ENCODE measurements at places on chromosomes 7 and 10.

DNA sequence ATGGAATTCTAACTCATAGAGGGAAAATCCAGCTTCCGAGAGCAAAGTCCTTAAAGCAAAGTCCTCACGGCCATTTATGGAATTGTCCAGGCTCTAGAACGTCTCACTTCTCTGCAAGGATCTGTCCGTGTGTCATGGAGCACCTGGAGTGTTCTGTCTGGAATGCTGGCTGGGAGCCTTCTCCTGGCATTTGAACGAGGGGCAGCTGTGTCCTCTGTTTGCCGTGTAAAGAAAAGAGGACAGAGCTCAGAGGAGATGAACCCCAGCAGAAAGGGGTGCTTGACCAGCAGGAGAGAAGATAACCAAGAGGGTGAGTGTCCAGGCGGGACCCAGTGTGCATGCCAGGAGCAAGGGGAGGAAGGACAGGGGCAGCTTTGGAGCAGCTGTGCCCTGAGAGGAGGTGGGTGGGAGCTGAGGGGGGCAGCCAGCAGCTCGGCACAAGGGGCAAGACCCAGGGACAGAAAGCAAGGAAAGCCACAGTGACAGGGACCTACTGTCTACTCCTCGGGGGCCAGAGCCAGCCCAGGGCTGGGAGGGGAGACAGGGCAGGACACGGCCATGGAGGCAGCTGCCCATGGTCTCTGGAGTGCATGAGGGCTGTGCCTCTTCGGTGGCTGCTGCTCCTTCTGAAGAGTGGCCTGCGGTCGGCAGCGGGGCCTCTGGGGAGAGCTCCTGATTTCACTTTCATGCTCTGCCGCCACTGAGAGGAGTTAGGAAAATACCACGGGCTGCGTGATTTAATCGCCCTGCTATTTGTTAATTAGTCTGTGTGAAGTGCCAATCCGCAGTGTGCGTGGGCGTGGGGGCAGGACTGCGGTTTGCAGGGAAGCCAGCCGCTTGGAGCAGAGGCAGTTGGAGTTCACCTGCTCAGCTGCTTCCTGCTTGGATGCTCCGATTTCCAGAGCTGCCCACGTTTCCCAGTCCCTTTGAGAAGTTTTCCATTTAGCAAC is 149.3 kb upstream of the SHH start:
- DNase-seq: no peak

GRCh38 chr7:74031403-74032190 is 3.6 kb downstream of the ELN start:
- no peak for DNase-seq

- DNase-seq: no peak
Measured at GRCh38 chr7:102042016-102042656, 224.7 kb downstream of the CUX1 start.

DNA sequence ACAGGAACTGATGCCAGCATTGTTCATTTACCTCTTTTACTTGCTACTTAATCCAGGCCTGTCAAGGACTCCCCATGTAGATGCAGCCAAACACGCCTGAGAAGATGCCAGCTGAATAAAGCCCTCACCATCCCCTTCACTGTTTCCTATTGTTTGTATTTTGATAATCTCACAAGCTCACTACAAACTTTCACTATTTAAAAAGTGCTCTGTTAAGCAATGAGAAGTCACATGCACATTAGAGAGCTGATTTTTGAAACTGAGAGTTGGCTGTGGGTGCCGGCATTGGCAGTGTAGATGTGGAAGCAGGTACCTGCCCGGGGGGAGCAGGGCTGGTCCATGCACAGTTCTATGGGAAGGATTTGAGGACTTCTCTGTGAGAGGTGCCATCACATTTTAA is 169.8 kb upstream of the GRB10 start:
- no peak for DNase-seq

DNA sequence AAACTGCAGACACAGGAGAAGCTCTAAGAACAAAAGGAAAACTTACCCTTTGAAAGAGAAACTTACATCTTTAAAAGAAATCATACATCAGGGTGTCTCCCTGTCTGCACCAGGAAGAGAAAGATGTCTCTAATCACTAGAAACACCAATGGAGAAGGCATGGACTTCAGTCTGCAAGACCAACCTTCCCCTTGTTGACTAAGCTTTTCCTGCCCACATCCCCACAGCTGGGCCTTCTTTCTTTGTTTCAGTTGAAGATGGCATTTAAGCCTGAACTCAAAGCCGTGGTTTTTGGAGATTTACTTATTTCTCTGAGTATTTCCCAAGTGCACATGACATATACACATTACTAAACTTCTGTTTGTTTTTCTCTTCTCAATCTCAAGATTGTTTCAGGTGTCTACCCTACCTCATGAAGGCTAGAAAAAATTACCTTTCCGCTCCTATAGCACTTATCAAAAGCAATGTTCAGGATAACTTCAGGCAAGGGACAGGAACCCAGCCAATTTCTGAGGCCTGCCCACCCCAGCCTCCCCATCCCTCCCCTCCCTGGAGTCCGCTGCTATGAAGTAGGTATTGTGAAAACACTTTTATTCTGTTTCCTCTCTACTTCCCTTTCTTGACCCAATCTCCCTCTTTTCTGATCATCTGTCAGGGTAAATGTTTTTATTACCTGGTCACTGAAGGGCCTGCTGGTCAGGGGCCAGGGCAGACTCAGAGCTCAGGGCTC is 2.8 kb upstream of the SLC29A3 start:
- no peak for DNase-seq

GRCh38 chr7:50496569-50496968 is 46.4 kb upstream of the FIGNL1 start:
- no peak for DNase-seq

DNA sequence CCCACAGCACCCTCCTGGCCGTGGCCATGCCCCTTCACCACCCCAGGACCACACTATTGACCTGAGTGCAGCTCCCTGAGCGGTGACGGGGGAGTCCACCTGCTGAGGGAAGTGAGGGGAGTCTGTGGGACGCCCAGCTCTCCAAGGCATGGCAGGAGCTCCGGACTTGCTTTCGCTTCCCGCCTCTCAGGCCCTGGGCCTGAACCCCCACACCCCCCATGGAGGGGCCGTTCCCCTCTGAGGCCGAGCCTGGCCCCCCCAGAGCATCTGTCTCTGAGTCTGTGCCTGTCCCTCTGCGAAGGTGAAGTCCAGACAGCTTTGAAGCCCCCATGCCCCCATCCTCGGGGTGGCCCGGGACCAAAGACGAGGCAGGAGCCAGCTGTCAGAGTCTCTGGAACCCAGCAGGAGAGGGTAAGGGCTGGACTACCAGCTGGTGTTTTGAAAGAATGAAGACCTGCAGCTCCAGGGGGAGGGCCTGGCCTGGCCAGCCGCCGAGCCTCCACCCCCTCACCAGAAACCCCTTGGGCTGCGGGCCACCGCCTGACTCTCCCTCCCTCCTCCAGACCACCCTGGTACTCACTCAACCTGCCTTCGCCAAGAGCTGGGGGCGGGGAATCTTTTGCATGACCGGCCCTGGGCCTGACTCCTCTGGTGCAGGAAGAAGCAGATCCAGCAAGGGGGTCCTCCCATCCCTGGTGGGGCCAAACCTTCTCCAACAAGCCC is 114.0 kb downstream of the PDGFA start:
- DNase-seq: no peak

DNA sequence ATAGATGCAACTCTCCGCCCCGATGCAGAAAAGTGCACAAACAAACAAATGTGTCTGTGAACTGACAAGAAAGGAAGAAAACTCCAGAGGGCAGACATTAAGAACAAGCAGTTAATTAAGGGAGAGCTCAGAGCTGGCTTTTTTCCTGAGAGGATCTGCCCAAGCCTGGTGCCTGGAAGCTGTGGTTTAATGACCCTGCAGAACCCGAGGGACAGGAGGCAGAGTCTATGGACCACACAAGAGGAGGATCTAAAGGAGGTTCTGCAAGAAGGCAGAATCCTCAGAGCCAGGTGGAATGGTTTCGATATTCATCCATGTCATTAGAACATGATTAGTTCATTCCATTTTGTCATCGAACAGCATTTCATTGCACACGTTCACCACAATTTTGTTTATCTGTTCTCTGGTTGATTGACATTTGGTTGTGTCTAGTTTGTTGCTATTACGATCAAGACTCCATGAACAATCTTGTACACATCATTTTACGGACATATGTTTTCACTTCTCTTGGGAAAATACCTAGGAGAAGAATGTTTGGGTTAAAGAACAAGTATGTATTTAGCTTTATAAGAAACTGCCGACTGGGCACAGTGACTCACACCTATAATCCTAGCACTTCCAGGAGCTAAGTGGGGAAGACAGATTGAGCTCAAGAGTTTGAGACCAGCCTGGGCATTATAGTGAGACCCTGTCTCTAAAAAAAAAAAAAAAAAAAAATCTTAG is 560.2 kb downstream of the CALN1 start:
- no peak for DNase-seq

- no peak for DNase-seq
Measured at GRCh38 chr10:79488870-79489269, 23.5 kb upstream of the EIF5AL1 start.

GRCh38 chr10:74231375-74231774 is 80.4 kb downstream of the ADK start:
- DNase-seq: no peak

DNA sequence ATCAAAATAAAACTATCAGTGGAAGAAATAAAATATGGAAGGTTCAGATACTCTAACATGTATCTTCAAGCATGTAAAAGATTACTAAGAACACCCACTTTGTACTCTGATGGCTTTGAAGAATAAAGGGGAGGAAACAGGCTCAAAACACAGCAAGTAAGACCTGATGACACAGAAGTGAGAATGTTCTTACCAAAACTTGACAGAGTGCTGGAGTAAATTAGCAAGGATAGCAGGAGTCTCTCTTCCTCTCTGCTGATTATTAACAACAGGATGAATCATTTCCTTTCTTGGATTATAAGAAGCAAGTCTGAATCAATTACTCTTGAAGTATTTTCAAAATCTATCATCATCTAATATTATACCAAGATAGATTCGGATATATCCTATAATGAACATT is 47.5 kb downstream of the GLI3 start:
- DNase-seq: no peak

- DNase-seq: no peak
Measured at GRCh38 chr10:133150656-133151055, 9.4 kb upstream of the KNDC1 start.

- DNase-seq: no peak
Measured at GRCh38 chr10:48839809-48840679, 99.6 kb downstream of the LRRC18 start.

GRCh38 chr10:124708246-124708779 is 35.9 kb downstream of the FAM53B start:
- DNase-seq: no peak

DNA sequence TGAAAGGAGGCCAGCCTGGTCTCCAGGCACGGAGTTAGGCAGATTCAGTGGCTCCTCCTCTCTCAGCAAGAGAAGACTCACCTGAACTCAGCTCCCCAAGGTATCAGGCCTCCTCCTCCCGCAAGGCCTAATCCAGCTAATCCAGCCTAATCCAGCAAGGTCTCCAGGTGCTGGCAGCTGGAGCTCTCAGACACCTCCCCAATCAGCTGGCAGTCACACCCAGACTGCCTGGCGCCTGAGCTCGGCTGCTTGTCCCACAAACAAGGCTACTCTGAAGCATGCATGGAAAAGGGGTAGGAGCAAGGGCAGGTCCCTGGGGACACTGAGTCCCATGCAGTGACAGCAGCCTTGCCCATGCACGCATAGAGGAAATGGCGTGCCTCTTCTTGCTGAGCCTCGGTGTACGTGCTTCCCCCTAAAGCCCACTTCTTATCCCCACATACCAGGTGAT is 3.3 kb upstream of the OPN4 start:
- no peak for DNase-seq

- no peak for DNase-seq
Measured at GRCh38 chr7:129980667-129981066, 27.9 kb upstream of the UBE2H start.

DNA sequence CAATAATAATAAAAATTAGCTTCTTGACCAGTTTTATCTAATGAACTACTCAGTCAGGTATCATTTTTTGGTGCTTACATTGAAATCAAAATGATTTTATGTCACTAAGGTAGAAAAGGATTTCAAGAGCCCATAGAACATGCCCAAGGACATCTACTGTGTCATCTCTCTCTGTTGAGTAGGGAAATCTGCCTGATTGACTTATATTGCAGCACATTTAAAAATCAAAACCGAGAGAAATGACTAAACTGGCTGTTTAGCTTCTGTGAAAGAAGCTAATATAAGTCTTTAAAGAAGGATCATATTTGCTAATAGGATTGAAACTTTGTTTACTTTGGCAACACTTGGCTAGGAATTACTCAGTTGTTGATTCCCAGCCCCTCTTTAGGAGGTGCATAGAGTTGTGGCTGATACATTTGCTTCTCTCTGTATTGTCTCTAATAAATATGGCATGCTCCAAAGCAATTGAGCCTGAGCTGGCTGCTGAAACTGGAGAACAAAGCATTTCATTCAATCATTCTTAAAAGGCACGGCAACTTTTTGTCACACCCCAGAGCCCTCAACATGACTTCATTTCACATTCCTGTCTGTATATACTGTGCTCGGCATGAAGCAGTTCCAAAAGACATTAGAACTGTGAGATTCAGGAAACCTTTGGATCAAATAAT is 1096.9 kb upstream of the POT1 start:
- no peak for DNase-seq

GRCh38 chr10:71044720-71045119 is 156.4 kb upstream of the PCBD1 start:
- DNase-seq: no peak

DNA sequence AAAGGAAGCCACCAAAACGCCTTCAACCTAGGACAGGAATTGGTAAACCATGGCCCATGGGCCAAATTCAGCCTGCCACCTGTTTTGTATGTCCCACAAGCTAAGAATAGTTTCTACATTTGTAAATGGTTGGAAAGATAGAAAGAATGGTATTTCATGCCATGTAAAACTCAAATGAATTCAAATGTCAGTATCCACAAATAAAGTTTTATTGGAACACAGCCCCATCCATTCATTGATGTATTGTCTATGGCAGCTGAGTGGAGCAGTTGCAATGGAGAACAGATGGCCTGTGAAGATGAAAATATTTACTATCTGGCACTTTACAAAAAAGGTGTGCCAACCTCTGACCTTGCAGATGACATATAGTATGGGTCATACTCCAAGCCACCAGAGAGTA is 236.9 kb downstream of the CREB5 start:
- DNase-seq: no peak

GRCh38 chr10:992467-992866 is 4.2 kb downstream of the GTPBP4 start:
- DNase-seq: no peak

DNA sequence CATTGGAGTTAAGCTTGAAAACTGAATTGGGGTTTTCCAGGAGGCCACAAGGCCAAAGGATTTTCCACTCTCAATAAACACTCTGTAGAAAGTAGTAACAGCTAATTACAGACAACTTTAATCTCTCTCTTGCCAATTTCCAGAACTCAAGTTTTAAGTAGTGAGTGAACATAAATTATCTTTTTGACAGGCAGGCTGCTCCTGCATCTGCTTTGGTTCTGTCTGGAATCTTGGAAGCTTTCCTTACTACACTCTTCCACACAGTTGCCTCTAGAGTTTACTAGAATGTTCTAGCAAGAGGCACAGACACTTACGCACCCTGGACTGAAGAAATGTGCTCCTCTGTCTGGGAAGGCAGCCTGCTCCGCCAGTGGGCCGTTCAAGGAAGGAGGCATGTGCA is 90.5 kb upstream of the WAC start:
- DNase-seq: no peak

- no peak for DNase-seq
Measured at GRCh38 chr10:52488606-52489485, 174.8 kb downstream of the DKK1 start.
